SK-N-MC (cell line): ENCODE measurements at places on chromosomes 5 and 9.

GRCh38 chr5:119287547-119288111, 68.2 kb upstream of the TNFAIP8 start:
- no peak for DNase-seq

- no peak for DNase-seq
Measured at GRCh38 chr5:17429353-17429752, 68.7 kb upstream of the TAF11L2 start.

GRCh38 chr5:173855162-173855994, 32.8 kb upstream of the CPEB4 start:
- no peak for DNase-seq

DNA sequence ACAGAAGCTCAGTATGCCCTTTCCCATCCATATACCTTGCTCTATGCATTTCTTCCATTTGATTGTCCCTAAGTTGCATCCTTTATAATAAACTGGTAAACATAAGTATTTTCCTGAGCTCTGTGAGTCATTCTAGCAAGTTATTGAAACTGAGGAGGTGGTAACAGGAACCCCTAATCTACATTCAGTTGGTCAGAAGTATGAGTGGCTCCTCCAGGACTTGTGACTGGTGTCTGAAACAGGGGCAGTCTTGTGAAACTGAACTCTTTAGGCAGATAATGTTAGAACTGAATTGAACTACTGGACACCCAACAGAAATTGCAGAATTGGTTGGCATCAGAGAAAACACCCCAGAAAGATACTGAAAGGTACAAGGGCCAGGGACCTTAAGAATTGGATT, 133.1 kb upstream of the POU5F2 start:
- DNase-seq = no peak

DNA sequence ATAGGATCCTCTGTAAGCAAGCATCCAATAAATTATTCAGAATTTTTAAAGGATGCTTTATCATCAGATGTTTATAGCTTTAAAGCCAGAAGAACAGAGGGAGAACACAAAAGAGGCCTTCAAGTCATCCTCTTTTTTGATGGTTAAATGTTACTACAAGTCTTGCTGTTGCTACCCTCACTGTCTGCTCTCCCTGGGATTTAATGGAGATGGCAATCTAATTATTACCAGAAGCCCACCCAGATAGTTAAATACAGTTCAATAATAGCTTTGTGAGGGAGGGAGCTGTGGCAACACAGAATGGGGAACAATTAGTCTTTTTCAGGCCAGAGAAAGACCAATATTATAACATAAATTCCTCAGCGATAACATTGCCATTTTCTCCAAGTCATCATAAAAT, 87.0 kb upstream of the ACTBL2 start:
- no peak for DNase-seq

- no peak for DNase-seq
Measured at GRCh38 chr5:55983986-55984385, 10.8 kb downstream of the IL6ST start.

GRCh38 chr9:96458226-96458625, 8.3 kb downstream of the HABP4 start:
- DNase-seq = no peak

- DNase-seq = no peak
Measured at GRCh38 chr9:114344692-114345091, 15.0 kb downstream of the ORM2 start.

DNA sequence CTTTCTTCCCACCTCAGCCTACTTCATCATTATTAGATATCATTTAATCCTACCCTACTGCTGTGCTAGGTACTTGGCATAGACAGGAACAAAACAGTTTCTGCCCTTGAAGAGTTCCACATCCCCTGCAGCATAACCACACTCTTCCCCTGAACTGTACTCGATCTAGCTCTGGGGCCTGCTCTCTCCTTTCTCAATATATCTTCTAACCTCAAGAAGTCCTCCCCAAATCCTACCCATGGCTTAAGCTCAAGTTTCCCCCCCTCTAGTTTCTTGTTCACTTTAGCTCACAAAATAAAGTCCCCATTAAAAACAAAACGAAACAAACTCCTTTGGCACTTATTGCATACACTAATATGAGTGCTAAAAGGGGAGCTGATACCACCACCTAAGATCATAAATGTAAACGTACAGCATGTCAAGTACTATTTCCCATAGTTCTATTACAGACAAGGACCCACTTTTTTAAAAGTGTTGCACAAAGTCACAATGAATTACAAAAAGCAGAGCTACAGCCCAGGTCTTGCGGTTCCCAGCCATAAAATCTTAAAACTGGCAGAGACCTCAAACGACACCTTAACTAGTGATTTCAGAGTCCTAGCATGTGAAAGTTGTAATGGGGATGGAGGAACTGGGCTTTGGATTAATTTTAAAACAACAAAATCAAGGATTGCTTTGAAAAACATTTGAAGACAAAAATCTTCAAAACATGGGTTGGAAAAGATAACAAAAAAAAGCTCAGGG, 80.7 kb downstream of the PTPDC1 start:
- no peak for DNase-seq

GRCh38 chr5:33761139-33761538, 130.7 kb downstream of the ADAMTS12 start:
- no peak for DNase-seq
